CD4-positive, alpha-beta T cell treated with Interferon gamma for 1 hour (primary cell): ENCODE measurements at places on chromosomes 7 and 10.

GRCh38 chr7:47247132-47247531, 334.8 kb downstream of the TNS3 start:
- no peak for DNase-seq

- DNase-seq, result no peak
These were observed 21.8 kb upstream of the DUSP5 start for GRCh38 chr10:110475722-110476515.

- DNase-seq, result no peak
These were observed 902.5 kb downstream of the PCDH15 start for GRCh38 chr10:53898532-53898931.

GRCh38 chr10:101997803-101998202, 58.2 kb downstream of the ARMH3 start:
- no peak for DNase-seq

GRCh38 chr7:155296788-155297516, 726 bp upstream of the INSIG1 start:
- peak; percentile 81 for DNase-seq

DNA sequence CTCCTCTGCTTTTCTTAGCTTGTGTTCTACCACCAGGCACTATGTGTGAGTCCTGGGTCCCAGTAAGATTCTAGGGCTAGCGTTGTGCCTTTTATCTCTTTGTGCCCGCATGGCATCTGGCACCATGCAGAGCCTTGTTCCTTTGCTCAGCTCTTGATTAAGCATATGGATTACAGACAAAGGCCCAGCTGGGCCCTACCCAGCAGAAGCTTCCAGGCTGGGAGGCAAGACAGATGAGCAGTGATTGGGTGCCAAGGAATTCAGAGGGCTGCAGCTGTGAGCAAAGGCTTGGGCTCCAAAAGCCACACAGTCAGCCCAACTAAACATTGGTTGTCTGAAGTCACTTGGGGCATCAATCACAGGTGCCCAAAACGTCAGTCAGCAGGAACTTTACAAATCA, 2.0 kb downstream of the ACSM6 start:
- DNase-seq, result no peak

- DNase-seq, result no peak
These were observed 342.5 kb downstream of the RPS24 start for GRCh38 chr10:78375854-78376785.
